ENCODE measurements at places on chromosomes 5 and 9.

GRCh38 chr9:133506653-133507038 is 18.1 kb downstream of the MYMK start:
- no peak for DNase-seq

- DNase-seq: no peak
Measured at GRCh38 chr5:23316060-23316591, 191.3 kb upstream of the PRDM9 start.

GRCh38 chr5:132962429-132963021 is 909 bp downstream of the AFF4 start:
- DNase-seq: peak; percentile 37

GRCh38 chr9:99385215-99385614 is 163.1 kb downstream of the SEC61B start:
- no peak for DNase-seq

- no peak for DNase-seq
Measured at GRCh38 chr9:34995670-34996060, 6.1 kb downstream of the DNAJB5 start.

GRCh38 chr5:107885601-107886000 is 214.9 kb upstream of the EFNA5 start:
- no peak for DNase-seq

- DNase-seq: no peak
Measured at GRCh38 chr5:140054086-140054689, 11.1 kb upstream of the NRG2 start.

- no peak for DNase-seq
Measured at GRCh38 chr9:135555203-135555602, 6.4 kb upstream of the PAEP start.

GRCh38 chr5:1014781-1015221 is 6.2 kb downstream of the NKD2 start:
- DNase-seq: no peak

- DNase-seq: no peak
Measured at GRCh38 chr9:71796100-71796767, 27.9 kb upstream of the CEMIP2 start.

DNA sequence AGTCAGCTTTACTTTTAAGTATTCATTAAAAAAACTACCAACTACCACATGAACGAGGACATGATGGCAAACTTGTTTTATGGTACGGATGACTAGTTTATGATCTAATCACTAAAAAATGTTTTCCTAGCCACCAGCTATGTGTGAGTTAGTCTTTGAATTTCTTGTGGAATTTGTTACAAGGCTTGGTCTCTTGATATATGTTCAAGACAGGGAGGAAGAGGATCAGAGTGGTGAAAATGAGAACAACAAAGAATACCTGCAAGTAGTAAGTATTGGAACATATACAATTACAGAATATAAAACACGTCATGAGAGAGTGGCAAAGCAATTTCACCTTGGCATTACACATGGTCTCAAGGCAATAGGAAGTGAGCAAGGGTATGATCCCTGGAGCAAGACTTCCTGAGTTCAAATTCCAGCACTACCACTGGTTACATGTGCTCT is 548.6 kb upstream of the TLE4 start:
- DNase-seq: no peak

- no peak for DNase-seq
Measured at GRCh38 chr5:65356274-65356673, 125.4 kb downstream of the ADAMTS6 start.

DNA sequence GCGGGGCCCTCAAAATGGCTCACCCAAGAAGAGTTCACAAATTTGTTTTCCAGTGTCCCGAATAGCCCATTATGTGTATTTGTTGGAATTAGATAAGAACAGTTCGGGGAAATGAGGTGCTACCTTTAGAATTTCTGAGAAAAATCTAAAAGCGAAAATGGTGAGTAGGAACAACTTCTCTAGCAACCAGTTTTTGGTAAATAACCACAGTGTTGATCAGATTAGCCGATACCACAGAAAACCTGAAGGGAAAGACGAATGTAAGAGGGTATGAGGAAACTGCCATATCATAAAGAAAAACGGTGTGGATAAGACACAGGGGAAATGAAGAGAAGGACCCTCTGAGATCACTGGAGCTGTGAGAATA is 31.0 kb downstream of the ADAM19 start:
- no peak for DNase-seq

DNA sequence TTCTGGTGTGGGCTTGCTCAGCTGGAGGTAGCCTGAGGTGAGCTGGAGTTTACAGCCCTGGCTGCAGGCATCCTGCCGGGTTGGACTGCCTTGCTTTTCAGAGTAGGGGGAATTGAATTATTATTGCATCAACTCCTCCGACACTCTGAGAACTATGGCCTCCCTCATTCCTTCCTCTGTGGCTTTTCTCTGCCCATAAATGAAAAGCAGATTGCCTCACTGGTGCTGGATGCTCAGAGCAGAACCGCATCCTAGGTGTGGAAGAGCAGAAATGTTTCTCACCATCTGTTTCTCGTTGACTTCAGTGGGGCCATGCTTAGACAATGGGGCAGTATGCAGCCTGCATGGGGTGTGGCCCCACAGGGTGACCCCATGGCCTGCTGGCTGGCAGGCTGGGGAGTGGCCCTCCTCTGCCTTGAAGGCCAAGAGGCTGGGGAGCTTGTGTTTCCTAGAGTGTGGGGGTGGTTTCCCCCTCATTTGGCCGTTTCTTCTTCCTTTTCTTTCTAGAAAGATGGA is 27.3 kb upstream of the TGFBI start:
- DNase-seq: no peak

DNA sequence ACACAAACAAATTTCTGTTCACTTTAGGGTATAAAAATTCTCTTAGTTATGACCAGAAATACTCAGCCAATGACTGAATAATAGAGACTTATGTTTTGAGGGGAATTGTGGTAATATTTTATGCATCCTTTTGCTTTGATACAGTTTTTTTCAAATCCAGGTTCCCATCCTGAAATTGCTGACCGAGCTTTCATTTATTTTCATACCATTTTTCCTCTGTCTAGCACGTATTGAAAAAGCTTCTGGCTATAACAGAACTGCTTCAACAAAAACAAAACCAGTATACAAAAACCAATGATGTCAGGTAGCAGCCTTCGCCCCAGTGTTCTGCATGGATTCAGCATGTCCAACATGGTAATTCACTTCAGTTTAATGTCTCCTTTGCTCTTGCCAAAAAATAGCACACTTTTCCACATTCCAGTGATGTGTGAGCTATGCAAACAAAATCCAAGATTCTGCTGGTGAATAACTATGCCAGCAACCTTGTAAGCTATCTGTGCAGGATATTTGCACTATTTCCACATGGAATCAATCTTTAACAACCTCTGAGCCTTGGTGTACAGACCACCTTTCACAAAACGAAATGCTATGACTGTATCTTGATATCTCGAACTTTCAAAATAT is 22.0 kb downstream of the CCNH start:
- DNase-seq: no peak

DNA sequence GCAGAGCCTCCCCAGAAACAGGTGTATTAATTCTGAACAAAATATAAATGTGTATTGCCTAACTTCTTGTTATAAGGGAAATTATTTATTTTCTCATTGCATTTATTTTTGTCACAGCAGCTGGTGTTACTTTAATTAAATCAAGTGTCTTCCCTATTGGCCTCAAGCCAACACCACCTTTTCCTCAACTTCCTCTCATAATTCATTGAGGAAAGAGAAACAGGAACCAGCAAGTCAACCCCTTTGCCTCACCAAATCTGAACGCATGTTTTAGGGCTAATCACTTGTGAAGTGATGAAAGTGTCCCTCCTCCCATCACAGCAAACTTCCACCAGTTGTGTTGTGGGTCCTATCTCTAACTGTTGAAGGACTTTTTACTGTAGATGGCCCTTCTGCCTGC is 73.1 kb downstream of the DIRAS2 start:
- DNase-seq: no peak

- no peak for DNase-seq
Measured at GRCh38 chr9:93096811-93097382, 880 bp downstream of the CARD19 start.

DNA sequence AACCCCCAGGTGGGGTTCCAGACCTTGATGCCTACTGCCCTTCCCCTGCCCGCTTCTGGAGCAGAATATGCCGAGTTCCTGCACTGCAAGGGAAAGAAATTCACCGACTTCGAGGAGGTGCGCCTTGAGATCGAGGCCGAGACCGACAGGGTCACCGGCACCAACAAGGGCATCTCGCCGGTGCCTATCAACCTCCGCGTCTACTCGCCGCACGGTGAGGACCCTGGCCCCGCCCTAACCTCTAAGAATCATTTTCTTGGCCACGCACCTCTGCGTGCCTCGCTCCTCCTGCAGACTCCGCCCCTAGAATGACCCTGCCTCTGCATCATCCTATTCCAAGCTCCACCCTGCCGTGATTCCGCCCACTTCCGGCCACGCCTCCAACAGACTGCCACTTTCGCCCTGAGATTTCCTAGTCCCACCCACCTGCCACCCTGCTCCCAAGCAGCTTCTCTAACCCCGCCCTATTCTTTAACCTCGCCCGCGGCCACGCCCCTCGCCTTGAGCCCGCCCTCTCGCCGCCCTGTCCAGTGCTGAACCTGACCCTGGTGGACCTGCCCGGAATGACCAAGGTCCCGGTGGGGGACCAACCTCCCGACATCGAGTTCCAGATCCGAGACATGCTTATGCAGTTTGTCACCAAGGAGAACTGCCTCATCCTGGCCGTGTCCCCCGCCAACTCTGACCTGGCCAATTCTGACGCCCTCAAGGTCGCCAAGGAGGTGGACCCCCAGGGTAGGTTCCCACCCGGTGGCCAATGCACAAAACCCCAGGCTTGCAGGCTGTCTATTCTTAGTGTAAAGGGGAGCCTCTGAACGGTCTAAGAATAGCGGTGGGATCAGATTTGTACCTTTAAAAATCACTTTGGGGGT is 15.6 kb downstream of the DNM1 start:
- DNase-seq: peak; percentile 98

GRCh38 chr5:18113721-18114120 is 479.5 kb downstream of the TAF11L14 start:
- DNase-seq: no peak

GRCh38 chr9:88747768-88748167 is 212.8 kb downstream of the NXNL2 start:
- no peak for DNase-seq

- DNase-seq: no peak
Measured at GRCh38 chr9:135791431-135792267, 89.7 kb downstream of the KCNT1 start.

- no peak for DNase-seq
Measured at GRCh38 chr5:65262096-65262495, 219.6 kb downstream of the ADAMTS6 start.

DNA sequence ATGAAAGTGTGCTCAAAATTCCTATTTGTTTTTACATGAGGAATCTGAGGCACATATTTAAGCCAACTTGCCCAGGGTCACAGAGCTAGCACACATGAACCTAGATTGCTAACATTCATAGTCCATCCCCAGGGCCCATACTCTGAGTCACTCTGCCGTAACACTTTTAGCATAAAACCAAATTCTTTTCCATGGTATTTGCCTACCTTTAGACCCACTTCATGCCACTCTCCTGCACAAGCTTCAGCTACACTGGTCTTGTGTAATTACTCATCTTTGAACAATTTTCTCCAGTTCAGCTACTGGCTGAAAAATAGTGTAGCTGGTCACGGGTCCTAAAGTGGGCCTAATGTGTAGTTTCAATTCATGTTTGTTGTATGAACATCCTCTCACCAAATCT is 200.7 kb downstream of the SLC12A2 start:
- DNase-seq: no peak

GRCh38 chr5:96829297-96829696 is 21.6 kb upstream of the ERAP1 start:
- no peak for DNase-seq

DNA sequence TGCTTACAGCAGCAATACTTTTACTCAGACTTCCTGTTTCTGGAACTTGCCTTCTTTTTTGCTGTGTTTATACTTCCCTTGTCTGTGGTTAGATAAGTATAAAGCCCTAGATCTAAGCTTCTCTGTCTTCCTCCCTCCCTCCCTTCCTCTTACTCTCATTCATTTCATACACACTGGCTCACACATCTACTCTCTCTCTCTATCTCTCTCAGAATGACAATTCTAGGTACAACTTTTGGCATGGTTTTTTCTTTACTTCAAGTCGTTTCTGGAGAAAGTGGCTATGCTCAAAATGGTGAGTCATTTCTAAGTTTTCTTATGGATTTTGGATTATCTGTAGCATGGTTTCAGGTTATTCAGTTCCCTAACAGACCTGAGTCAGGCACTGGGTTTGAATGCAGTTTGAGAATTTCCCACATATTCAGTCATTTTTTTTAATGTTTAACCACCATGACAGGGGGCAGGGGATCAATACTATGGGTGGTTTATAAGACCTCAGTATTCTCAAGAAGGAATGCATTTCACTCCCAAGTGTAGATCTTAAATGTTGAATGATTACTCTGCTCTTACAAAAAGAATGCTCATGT is at the start of gene IL7R:
Gene IL7R (plus strand): TSS at position 127 of the 587 bp plus-strand sequence. CDS start 87 bp downstream, at position 214.
- DNase-seq: peak; percentile 39

GRCh38 chr9:130143958-130144366 is 28.2 kb upstream of the NCS1 start:
- peak; percentile 27 for DNase-seq

DNA sequence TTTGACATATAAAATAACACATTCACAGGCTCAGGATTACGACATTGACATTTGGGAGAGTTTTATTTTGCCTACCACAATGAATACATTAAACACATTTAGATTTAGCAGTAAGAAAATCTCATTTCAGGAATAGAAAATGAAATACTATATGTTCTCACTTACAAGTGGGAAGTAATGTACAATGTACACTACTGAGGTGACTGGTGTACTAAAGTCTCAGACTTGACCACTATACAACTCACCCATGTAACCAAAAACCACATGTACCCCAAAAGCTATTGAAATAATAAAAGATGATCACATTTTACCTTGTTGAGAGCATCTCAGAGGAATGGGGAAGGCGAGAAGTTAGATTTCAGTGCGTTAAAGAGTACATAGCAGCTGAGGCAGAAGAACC is 1202.4 kb upstream of the SEMA6A start:
- no peak for DNase-seq

DNA sequence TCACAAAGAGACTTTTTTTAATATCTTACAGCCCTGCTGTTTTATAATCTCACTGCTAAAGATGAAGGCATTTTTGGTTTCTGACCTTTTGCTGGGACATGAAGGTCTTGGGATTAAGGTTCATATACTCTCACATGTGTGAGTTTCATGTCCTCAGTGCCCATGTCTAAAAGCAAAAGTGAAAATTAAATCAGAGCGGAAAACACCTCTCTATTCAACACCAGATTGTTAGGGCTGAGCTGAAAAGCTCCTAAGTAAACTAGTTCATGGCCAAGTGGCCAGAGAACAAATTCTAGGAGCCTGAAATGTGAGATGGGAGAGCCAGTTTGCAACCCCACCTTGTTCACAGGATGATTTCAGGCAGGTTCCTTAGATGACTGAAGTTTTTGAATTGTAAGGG is 110.9 kb downstream of the GRIA1 start:
- DNase-seq: no peak

DNA sequence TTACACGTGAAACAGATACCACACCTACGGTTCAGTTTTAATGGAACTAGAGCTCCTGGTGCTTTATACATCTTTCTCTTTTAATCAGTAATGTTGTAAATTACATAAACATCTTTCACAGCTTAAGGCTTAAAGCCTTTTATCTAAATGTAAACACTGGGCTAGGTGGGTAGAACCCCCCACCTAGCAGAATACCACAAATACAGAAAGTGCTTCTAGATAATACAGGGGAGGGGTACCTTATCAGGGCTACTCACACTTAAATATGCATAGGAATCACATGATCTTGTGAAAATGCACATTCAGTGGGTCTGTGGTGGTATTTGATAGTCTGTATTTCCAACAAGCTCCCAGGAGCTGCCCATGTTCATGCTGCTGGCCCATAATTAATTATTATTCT is 256.4 kb upstream of the TARS1 start:
- DNase-seq: no peak

- DNase-seq: no peak
Measured at GRCh38 chr9:136808806-136809158, 1.0 kb downstream of the RABL6 start.

Measured in stimulated activated CD4-positive, alpha-beta T cell treated with anti-CD3 and anti-CD28 coated beads, Interleukin-15, amount 100 ng/mL, for 24 hours (primary cell).